DMS153 (cell line): ENCODE measurements at places on chromosomes 5 and 9.

GRCh38 chr9:117453737-117454136 lies 38.9 kb upstream of the ASTN2 start:
- no peak for DNase-seq

DNA sequence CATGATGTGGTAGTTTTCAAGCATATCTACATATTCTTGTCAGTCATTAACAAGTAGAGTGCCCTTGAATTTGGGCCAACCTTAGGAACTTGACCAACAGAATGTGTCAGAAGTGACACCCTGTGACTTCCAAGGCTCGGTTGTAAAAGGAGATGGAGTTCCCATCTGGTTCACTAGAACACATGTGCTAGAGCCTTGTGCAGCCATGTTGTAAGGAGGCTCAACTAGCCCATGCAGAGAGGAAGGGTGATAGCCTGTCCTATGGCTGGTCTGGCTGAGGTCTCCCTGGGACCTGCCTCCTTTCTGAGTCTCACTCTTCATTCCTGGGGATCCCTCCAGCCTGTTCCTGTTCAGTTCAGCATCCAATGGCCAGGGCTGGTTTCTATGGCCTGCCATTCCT lies 28.1 kb upstream of the HRH2 start:
- no peak for DNase-seq

- DNase-seq = no peak
These were observed 865.4 kb upstream of the ACO1 start for GRCh38 chr9:31519011-31519410.

DNA sequence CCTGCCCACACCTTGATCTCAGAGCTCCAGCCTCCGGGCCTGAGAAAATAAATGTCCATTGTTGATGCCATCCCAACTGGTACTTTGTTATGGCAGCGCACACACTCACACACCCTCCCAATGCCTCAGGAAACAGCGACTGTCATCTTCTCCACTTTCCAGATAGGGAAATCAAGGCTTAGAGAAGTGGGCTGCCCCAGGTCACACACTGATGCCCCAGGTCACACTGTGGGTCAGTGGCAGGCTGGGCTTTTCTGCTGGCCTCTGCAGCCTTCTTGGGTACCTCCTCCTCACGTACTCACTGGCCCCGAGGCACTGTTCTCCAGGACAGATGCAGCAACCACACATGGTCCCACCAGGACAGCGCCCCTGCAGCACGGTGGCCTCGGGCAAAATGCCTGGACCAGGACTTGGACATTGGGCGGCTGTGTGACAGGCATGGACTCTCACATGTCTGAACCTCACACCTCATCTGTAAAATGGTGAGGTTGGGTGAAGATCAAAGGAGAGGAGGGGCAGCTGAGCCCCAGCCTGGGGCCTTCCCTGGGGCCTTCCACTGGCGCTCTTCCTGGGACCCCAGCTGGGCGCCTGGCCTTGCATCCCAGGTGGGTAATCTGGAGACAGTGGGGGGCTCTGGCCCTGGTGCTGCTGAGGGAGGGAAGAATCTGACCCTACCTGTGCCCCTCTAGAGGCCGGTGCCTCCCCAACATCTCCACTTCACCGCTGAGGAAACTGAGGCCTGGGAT lies 156.0 kb downstream of the COL23A1 start:
- DNase-seq = no peak

- DNase-seq = no peak
These were observed 38.8 kb downstream of the MEIKIN start for GRCh38 chr5:131906668-131907067.
